ENCODE measurements at places on chromosomes 16 and 17.

DNA sequence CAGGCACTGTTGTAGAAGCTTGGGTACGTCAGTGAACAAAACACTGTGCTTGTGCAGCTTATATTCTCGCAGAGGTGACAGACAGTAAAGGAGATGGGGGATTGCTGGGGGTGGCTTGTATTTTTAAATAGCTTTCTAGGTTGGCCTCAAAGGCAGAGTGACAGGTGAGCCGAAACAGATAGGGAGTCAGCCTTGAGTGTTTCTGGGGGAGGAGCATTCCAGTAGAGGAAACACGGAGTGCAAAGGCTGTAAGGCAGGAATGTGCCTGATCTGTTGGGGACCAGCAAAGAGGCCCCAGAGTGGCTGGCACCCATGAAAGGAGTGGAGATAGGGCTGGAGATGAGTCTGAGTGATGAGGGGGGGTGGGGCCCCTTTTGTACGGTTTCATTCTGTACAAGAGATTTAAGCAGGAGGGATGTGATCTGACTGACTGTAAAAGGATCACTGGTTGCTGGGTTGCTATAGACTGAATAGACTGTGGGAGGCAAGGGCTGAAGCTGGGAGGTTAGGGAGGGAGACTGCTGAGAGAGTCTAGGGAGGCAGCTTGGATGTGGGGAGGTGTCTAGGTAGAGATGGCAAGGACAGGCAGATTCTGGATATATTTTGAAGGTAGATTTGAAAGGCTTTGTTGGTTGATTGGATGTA is 15.2 kb downstream of the NUP93 start:
- no peak for DNase-seq

DNA sequence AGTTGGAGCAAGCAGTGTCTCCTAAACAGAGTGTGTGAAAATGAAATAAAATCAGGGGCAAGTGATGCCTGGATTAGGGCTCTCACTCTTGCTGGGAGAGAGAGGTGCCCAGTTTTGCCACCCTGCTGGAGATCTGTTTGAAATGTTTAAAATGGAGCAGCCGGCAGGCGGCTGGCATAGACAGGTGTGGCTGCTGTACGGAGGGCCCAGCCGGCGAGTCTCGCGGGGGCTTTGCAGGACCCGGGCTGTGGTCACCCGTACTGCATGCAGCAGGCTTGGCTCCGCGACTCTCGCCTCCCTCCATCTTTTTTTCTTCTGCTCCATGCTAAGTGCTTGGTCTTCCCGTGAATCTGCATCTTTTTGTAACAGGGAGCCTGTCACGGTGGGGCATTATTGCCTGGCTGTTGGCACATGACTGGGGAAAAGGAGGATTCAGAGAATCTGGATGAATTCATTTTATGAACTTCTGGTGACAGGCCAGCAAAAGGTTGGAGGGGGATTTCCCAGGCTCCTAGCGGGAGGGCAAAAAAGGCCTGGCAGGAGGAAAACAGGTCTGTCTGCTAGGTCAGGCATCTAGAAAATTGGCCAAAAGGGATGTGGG is 1.8 kb downstream of the ZNRF1 start:
- no peak for DNase-seq

DNA sequence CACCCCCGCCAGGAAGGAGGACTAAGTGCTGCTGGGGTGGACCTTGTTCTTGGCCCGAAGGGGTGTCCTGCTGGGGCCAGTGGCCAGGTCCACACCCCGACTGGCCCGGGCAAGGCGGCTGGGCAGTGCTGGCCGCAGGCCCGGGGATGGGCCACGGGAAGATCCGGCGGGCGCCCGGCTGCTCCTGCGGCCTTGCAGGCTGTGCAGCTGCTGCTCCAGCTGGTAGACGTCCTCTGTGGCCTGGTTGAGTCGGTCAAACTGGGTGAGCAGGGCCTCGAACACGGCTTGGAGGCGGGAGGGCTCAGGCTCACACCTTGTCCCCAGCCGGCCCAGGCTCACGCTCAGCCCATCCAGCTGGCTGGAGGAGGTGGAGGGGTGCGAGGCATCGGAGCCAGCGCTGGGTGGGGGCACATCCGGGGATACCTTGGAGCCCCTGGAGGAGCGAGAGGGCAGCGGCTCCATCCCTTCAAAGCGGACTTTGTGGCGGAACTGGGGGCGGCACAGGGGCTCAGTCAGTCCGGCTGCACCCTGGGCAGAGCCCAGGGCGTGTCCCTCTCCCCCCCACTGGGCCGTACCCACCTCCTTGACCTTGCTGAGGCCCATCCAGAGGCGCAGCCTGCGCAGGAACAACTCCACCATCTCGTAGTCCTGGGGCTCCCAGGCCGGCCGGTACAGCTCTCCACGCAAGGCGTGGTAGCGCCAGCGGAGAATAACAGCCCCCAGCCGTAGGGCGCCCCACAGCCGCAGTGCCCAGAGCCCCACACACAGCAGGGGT is 42.1 kb downstream of the TSC2 start:
- no peak for DNase-seq

GRCh38 chr16:8548166-8548565 is 42.1 kb downstream of the TMEM114 start:
- DNase-seq = no peak

- no peak for DNase-seq
Observed at GRCh38 chr17:73021771-73022170, 70.7 kb downstream of the SLC39A11 start.

- no peak for DNase-seq
Observed at GRCh38 chr17:76843703-76844484, 24.3 kb upstream of the MGAT5B start.

DNA sequence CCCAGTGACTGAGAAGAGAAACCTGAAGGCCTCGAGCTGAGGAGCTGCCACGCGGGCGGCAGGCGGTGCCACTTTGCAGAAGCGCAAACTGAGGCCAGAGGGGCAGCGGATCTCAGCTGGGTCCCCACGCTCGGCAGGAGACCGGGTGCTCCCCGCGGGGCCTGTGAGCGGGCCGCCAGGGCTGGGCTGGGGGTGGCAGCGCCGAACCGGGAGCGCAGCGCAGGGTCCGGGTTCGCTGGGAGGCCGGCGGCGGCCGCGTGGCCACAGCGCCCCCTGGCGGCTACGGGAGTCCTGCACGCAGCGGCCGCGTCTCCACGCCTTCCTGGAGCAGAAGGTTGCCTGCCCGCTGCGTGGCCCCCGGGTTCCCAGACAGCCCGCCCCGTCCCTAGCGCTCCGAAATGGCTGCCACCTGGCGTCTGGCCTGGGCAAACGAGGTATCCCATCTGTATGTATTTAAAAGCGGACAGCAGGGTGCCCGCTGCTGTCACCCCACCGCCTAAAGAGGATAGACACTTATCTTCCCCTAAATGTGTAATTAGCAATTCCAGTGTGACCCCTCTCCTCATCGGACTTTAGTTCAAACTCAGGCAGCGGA is 96.1 kb upstream of the CDH5 start:
- DNase-seq = no peak

DNA sequence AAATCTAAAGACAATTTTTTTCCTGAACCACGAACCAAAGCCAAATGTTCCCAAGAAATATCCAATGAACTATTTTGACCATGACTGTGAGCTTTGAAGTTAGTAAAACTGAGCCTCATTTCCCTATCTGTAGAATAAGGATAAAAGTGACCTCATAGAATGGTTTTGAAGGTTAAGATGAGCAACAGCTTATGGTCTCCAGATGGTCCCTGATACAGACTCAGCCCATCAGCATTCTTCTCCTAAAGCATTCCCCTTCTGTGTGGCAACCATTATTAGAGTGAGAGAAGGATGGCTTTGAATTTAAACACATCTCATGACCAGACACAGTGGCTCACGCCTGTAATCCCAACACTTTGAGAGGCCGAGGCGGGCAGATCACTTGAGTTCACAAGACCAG is 70.1 kb downstream of the COPRS start:
- no peak for DNase-seq

GRCh38 chr16:21265104-21265837 is 12.8 kb downstream of the CRYM start:
- DNase-seq = no peak

- DNase-seq = no peak
Observed at GRCh38 chr16:1550069-1550468, 16.6 kb downstream of the TMEM204 start.

- no peak for DNase-seq
Observed at GRCh38 chr17:77314601-77315000, 173.8 kb downstream of the SEC14L1 start.

GRCh38 chr17:49193513-49194296 is 16.7 kb downstream of the GNGT2 start:
- no peak for DNase-seq

- DNase-seq = no peak
Observed at GRCh38 chr17:81400154-81400977, 5.1 kb downstream of the BAHCC1 start.

DNA sequence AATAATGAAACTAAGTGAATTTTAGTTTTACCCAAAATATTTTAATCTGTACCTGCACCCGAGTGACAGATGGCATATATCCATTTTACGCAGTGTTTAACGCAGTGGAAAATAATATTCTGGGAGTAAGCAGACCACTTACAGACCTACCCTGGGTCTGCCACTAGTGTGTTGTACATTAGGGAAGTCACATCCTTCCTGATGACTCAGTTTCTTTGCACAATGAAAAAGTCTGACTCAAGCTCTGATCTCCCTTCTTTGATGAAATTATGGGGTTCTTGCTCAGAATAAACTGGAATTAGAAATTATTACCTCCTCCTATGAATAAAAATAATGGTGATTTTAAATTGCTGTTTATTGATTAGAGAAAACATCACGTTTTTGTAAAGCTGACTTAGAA is 123.2 kb upstream of the AXIN2 start:
- DNase-seq = no peak

- DNase-seq = no peak
Observed at GRCh38 chr16:1745181-1745899, 26.0 kb downstream of the NME3 start.

- DNase-seq = no peak
Observed at GRCh38 chr17:11245187-11245586, 4.2 kb downstream of the SHISA6 start.

- DNase-seq = no peak
Observed at GRCh38 chr16:47045459-47045858, 72.0 kb upstream of the DNAJA2 start.

GRCh38 chr17:83186751-83187421 is 107.5 kb downstream of the METRNL start:
- no peak for DNase-seq

DNA sequence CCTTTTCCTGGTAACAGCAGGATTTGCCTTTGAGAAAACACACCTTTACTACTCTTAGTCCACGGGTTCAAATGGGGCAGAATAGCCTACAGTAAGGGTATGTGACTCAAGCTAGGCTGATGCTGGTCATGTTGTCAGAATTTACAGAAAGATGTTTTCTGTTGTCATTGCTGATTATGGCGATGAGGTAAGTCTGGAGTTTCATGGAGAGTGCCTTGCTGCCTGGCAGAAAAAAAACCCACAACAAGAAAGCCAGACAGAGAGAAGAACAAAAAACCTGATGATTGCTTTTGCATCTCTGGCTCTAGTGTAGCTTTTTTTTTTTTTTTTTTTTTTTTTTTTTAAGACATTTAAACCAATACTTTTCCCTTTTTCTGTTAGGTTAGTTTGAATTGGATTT is 47.9 kb downstream of the SLC6A4 start:
- DNase-seq = no peak

- DNase-seq = no peak
Observed at GRCh38 chr16:78773291-78773702, 673.8 kb downstream of the WWOX start.

DNA sequence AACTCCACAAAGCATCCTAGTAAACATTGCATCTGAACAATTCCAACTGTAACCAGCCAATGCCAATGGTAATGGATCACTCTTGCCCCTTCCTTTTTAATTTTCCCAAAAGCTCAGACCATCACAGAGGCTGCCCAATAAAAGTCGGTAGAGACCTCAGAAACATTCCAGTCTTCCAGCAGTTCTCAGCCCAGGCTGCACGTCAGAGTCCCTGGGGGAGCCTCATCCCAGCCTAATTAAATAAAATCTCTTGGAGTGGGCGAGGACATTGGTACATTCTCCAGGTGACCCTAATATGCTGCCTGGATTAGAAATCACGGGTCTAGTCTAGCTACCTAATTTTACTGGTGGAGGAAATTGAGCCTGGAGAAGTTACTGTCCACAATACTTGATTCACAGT is 117.1 kb upstream of the MYOCD start:
- DNase-seq = no peak

DNA sequence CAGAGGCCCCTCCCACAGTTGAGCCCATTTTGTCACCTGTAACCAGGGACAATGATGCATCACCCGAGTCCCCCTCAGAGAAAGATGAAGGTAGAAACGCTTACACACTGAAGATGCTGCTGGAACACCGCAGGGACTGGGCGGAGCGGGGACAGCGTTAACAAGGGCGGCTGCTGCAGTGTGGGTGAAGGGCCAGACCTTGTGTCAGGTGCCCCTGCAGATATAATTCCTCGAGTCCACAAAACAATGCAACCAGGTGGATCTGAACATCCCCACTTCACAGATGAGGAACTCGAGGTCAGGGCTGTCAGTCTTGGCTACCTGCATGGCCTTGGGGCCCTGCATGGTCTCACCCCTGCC is 6.3 kb upstream of the MAPK7 start:
- DNase-seq = no peak

GRCh38 chr17:56131431-56131830 is 21.8 kb upstream of the ANKFN1 start:
- no peak for DNase-seq

- no peak for DNase-seq
Observed at GRCh38 chr17:4204710-4205173, 59.0 kb downstream of the ANKFY1 start.

GRCh38 chr17:78461799-78462053 is 83.3 kb downstream of the PGS1 start:
- no peak for DNase-seq

- DNase-seq = no peak
Observed at GRCh38 chr16:3691761-3692160, 25.6 kb downstream of the TRAP1 start.

DNA sequence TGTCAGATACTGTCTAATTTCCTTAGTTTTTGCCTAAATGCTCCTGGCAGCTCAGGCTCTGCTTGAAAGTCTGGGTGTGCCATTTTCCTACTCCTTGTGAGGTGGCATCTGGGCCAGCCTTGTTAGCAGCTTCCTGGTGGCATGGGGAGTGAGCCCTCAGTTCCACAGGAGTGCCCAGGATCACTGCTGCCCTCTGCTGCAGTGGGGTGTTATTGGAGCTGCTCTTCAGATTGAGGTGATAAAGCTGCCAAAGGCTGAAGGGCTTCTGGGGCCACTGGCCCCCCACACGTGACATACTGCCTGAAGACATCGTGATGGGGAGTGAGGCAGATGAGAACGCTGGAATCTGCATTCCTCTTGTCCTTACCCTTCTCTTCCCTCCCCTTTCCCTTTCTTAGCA is 27.4 kb downstream of the CEP95 start:
- DNase-seq = no peak

Measured in NCI-H1048 (cell line).